Esophagus mucosa (tissue), 1 donor: ENCODE measurements at places on chromosomes 3 and 15. TPM values are rescaled to one million over a fixed set of nuclear protein-coding genes. Genes with fewer than 3 reads are reported as not detected.
A peak's percentile ranks its signal among the peaks of the same experiment; 100 is the strongest.

Gene ZNF445
- 5.8 TPM for total RNA-seq

Gene TNFAIP8L3
- 7.3 TPM for total RNA-seq

Gene RAB11A
- 458 TPM for total RNA-seq

Gene RAD54L2
- total RNA-seq = 9.5 TPM

Gene SCG5
- total RNA-seq = 0.80 TPM

Gene TM4SF18
- total RNA-seq = 0.76 TPM

Gene ULK3
- total RNA-seq = 43.3 TPM

Gene SLC38A3
- total RNA-seq = 0.60 TPM

Gene KCNMB2
- not detected for total RNA-seq

DNA sequence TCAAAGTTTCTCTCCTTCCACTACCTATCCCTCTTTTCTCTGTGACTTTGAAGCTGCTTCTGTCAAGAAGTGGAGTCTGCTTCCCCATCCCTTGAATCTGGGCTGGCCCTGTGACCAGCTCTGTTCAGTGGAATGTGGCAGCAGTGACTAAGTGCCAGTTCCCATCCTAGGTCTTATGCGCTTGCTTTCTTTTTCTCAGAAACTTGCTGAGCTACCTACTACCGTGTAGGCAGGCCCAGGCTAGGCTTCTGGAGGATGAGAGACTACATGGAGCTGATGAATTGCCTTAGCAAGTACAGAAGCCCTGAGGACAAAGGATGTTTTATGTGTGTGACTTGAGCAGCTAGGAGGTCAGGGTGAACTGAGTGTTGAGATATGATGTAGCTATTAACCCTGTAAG, 123.2 kb downstream of the PDCD6IP start:
- ATAC-seq = peak; percentile 70

DNA sequence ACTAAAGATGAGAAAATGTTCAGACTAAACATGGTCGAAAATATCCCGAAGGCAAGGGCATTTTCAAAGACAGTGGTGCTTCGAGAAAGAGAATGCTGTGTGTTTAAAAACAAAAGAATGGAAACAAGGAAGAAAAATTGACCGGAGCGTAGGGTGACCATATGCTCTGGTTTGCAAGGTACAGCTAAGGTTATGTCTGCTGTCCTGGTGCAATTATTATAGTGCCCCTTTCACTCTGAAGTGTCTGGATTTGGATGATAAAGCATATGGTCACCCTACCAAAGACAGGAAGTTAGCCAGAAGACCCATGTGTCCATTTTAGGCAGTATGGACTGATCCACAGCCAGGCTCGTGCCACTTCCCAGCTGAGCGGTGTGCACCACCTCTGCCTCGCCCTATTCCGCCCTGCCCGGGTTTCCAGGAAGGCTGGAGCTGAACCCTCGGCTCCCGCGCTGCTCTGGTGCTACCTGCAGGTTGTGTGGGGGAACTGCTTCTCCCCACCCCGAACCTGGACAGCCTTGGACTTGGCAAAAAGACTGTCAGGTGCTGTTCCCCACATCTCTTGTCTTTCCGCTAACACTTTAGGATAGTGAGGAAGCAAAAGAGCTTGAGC, 25.2 kb downstream of the GOLGA6D start:
- peak; percentile 95 for ATAC-seq

- no peak for ATAC-seq
Observed at GRCh38 chr3:64901522-64901885, 213.7 kb upstream of the ADAMTS9 start.

DNA sequence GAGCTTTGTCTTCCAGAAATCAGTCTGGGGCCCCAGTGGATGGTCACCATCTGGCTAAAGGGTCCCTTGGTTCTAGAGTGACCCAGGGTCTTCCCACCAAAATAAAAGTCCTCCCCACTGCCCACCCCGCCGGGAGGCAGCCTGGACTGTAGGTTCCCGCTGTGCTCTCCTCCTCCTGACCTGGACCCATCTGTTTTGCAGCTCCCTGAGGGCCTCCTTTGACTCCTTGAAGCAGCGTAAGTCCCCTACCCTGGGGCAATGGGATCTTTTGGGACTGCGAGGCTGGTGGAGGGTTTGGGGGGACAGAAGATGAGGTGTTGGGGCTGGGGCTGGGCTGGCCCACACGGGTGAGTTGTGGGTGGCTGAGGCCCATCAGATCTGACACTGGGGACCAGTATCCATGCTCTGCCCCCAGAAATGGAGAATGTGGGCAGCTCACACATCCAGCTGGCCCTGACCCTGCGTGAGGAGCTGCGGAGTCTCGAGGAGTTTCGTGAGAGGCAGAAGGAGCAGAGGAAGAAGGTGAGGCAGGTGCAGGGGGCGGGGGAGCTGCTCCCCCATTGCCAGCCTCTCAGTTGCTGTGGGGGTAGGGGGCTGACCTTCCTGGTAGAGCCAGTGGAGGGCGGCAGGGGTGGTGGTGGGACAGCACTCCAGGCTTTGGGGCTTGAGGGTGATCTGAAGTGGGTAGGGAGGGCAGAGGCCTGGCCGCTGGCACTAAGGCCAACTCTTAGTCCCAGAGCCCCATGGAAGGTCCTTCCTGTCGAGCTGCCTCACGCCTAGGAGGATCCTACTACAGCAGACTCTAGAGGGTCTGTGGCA, 30.4 kb downstream of the PSTPIP1 start:
- ATAC-seq = no peak

DNA sequence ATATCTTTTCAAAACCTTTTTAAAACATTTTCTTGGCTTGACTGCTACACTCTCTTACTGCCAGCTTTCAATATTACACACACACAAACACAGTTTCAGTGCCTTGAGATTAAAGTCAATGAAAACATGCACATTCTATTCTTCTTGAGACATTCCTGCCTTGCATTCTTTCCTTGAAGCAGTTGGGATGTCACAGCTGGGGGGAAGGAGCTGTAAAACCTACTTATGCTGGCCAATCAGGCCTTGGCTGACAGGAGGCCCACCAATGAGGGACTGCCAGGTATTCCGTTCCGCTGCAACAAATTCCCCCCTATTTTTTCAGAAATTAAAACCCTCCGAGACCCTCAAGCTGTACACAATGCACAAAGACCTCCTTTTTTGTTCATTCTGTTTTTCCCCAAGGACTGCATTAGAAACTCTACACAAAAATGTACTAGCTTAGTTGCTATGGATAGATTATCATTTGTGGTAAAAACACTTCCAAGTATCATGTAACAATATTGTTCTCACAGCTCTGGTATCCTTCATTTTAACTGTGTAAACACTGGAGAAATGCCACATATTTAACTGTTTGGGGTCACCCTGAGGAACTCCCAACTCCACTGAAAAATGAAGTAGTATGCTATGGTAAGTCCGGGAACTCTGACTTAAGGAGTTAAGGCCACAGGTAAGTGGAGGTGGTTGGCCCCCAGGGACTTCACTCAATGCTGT, 18.5 kb downstream of the FSTL1 start:
- no peak for ATAC-seq

DNA sequence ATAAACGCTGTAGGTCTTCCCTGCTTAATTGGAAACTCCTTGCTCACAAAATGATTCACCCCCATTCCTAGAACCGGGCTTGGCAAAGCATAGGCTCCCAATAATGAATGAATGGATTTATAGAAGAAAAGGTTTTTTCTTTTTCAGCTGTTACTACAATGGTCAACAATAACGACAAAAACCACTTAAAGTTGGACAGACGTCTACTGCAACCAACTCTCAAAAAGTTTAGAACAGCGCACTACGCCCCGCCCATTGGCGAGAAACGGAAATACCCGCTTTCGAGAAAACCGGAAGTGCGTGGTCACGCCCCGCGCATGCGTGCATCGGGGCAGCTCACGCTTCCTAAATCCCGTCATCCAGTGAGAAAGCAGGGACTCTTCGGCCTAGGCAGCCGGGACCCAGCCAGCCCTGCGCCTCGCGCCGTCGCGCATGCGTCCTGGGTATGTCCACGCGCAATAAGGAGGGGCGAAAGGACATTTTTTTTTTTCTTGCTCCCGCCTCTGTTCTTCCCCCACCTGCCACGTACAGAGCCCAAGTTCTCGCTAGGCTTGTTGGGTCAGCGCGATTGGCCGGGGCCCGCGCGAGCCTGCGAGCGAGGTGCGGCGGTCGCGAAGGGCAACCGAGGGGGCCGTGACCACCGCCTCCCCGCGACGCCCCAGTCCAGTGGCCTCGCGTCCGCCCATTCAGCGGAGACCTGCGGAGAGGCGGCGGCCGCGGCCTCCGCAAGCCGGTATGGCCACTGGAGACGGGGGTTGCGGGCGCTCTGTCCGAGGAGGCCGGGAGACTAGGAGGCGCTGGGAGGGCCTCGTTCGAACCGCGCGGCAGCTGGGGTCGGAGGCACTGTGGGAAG, at the start of gene TFG:
Gene TFG (plus strand): TSS at position 506 of the 853 bp plus-strand sequence. CDS start 4,192 bp downstream, outside the sequence.
- peak; percentile 98 for ATAC-seq

- no peak for ATAC-seq
Observed at GRCh38 chr15:93250209-93250608, 161.2 kb upstream of the RGMA start.

- ATAC-seq = no peak
Observed at GRCh38 chr3:11690863-11691766, 47.4 kb upstream of the VGLL4 start.

GRCh38 chr3:129314386-129315222, 35.9 kb downstream of the HMCES start:
- peak; percentile 23 for ATAC-seq

GRCh38 chr3:152403632-152404066, 134.9 kb downstream of the MBNL1 start:
- peak; percentile 25 for ATAC-seq

DNA sequence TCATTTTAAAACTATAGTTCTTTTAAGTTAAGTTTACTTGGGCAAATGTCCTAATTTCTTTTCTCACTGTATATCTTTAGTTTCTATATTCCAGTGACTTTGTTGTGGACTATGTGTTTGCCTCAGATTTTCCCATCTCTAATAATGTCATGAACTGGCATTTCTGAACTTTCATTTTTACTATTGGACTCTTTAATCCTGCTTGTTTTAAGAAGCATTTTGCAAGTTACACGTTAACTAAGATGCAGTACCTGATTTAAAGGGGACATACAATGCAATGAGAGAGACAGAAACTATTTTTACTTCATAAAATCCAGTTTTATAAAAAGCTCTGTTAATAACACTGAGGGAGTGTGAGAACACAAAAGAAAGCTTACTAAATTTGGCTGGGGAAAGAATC, 58.6 kb upstream of the PHLDB2 start:
- no peak for ATAC-seq

DNA sequence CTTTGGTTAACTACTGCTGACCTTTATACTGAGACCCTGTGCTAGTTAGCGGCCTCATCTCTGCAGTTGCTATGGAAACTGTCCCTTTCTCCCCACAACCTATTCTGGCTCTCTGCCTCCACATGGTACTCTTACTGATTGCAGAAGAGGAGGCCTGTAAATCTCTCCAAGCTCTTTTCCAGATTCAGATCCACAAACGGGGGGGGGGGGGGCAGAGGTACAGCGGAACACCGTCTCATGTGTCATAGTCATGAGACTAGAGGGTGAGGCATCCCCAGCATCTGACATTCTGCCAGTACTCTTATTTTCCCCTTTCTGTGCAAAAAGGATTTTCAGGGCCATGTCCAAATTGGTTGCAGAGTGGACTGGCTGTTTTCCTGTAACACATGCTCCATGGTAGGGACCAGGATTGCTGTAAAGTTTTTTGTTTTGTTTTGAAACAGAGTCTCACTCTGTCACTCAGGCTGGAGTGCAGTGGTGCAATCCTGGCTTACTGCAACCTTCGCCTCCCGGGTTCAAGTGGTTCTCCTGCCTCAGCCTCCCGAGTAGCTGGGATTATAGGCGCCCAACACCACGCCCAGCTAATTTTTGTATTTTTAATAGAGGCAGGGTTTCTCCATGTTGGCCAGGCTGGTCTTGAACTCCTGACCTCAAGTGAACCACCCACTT, 8.3 kb upstream of the MAP1A start:
- ATAC-seq = no peak

GRCh38 chr3:138051947-138052802, 42.2 kb downstream of the CLDN18 start:
- ATAC-seq = peak; percentile 43

DNA sequence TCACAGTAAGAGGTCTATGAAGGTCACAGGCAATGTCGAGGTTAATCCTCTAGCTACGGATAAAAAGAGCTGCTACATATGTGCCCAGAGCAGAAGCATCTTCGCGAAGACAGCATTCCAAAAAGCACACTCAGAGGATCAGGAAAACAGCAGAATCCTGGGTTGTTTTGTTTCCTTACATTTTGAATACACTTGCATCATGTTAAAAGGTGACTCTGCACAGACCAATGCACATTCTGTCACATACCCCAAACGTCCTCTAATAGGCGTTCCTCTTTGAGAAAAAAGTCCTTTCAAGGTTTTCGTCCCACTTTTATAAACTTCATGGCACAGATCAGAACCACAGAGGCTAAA, 52.7 kb downstream of the VGLL4 start:
- ATAC-seq = peak; percentile 26

- no peak for ATAC-seq
Observed at GRCh38 chr3:54916732-54917131, 11.1 kb downstream of the LRTM1 start.

GRCh38 chr15:63986751-63987341, 59.4 kb downstream of the DAPK2 start:
- peak; percentile 46 for ATAC-seq

DNA sequence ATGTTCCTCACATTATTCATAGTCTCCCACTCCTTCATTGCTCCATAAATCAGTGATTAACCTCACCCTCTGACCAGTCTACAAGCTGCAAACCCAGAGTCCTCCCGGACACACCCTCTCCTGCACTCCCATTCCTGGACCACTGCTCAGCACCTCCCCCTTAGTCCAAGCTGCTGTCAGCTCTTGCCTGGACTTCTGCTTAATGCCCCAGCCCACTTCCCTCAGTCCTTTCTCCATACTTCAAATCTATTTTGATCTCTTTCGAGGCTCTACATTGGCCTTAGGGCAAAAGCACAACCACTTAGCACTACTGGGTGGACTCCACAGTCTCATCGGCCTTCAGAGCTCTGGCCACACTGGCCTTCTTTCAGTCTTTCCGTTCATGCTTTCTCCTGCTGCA, 79.4 kb upstream of the FAM98B start:
- peak; percentile 18 for ATAC-seq

DNA sequence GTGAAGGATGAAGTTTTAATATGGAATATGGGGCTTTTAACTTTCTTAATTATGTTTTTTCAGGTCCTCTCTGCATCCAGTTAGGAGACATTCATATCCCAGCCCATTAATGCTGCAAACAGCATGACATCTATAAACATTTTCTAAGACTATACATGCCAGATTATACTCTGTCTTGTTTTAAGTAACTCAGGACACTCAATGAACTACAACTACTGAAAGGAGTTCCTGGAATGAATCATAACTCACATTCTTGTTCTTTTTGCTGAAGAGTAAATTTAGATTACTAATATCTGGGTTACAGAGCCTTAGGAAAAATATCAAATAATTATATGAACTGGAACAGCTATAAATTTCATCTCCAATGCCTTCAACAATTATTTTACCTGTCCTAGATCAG, 167.4 kb downstream of the STAG1 start:
- ATAC-seq = no peak

GRCh38 chr15:56939257-56939656, 20.8 kb downstream of the TCF12 start:
- ATAC-seq = no peak

GRCh38 chr3:193831495-193832455, 238.8 kb downstream of the OPA1 start:
- peak; percentile 80 for ATAC-seq

- ATAC-seq = no peak
Observed at GRCh38 chr3:70249509-70250160, 62.8 kb downstream of the MDFIC2 start.
